IPS-NIHi11 (cell line): ENCODE measurements at places on chromosomes 7 and 10.

DNA sequence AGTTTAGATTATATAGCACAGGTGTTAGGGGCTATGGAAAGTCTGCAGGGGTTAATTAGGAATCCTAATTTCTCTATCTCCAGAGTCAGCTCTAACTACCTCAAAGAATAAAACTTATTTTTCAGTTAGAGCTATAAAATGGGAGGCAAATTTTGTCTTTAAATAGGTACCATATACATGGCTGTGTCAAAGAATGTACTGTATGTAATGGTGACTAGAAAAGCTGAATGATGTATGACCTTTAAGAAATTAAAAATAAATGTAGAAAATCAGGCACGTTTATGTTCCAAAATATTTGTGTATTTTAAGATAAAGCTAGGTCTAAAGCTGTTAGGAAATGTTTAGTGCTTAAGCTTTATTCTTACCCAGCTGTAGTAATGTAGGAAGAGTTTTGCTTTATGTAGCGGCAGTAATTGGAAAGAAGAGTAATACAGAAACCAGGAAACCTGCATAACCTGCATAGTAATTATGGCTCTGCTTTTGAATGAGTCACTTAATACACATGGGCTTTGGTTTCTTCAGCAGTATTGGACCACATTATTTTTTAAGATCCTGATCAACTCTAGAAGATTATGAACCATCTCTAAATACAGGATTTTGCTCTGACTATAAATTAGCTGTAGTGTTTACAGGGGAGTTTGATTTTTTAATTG lies 85.0 kb downstream of the KMT2E start:
- DNase-seq, result no peak

GRCh38 chr7:55517936-55518689 lies 54.2 kb downstream of the VOPP1 start:
- DNase-seq, result no peak

DNA sequence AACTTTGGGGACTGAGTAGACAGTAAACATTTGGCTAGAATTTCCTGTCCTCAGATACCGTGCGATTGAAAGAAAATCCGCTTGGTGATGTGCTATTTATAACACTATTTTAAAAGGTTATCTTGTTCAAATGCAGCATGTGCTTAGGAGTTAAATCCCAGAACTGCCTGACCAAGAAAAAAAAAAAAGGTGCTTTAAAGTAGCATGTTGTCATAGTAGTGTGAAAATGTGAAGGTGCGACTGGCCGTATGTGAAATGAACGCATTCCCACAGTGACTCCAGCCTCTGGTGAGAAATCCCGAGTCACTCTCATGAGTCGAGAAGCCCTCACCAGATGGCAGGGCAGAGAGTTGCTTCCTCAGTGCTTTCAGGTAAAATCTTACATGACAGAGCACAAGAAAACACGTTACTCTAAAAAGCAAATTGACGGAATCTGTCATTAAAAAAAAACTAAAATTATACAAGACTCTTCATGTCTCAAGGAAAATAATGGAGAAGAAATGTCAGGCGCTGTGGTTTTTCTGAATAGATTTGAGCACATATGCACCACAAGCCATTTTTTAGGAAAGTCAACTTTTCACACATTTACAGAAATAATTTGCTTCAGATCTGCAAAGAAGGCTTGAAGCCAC lies 18.4 kb upstream of the KLF6 start:
- DNase-seq, result no peak

- DNase-seq, result peak; percentile 28
Observed at GRCh38 chr10:58963101-58963534, 213.3 kb upstream of the PHYHIPL start.

DNA sequence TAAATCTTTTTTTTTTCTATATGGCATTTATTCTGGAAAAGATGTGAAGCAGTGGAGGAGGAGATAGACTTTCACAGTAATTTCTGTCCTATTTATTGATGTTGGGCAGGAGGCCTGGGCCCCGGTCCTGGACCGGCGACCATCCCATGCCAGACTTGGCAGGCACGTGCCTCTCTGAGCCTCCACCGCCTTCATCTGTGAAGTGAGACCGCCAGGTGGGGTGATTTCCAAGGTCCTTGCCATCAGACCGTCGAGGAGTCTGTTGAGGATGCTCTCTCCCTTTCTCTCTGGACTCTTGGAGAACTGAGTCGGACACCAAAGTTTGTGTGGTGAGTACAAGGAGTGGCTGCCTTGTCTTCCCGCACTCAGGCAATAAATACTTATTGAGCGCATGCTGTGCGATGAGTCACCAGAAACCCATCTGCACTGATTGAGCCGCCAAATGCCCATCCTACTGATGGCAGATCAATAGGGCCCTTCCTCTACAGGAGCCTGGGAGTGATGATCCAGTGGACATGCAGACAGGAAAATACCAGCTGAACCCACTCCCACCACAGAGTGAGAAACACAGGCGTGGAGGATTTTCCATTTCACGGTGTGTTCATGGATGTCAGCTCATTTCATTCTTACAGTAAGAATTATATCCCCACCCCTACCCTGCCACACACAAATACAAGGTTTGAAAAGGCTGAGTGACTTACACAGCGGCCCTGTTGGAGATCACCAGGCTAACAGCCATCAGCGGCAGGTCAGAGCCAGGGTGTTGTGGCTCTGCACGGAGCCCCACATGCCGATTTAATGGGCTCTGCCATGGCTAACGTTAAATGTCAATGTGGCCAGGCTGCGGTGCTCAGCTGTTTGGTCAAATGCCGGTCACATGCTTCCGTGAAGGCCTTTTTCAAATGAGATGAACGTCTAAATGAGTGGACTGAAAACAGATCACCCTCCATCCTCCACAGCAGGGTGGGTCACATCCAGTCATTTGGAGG lies 11.5 kb upstream of the PRKAG2 start:
- peak; percentile 49 for DNase-seq

DNA sequence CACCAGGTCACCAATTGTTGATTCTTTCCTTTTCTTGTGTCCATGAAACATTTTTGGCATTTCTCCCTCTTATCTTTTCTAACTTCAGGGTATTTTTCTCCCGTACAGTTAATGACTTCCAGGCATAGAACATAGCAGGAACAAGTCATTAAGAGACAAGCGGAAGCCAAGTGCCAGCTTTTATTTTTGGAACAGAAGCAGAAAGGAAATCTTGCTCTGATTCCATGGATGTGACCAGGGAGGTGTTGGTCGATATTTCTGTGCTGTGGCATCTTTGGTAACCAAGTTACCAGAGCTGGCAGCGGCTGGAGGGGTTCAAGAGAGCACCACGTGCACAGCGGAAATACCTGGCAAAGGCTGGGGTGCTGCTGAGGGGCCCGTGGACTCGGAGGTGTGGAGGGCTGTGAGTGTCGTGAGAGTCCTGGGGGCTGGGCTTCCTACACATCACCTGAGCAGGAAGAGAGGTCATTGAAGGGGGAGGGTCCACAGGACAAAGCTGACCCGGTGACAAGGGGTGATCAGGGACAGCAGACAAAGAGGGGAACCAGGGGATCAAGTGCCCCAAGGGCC lies 1.8 kb downstream of the LLCFC1 start:
- DNase-seq, result no peak

GRCh38 chr7:30657131-30657530 lies 25.1 kb downstream of the CRHR2 start:
- DNase-seq, result no peak

DNA sequence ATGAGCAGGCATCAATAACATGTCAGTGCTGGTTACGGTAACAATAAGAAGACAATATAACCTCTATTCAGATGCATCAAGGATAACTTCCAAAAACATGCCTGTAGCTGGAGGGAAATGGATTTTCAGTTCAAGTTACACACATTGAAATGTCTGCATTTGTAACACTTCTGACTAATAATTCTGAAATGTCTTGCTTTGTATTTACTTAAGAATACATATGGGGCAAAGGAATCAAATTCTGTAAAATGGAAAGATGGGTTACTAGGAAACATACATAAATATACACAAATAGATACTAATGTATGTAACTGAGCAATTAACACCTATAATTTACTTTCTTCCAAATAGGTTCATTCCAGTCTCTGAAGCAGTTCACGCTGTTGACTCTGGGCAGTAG lies 18.6 kb upstream of the MTPN start:
- no peak for DNase-seq

DNA sequence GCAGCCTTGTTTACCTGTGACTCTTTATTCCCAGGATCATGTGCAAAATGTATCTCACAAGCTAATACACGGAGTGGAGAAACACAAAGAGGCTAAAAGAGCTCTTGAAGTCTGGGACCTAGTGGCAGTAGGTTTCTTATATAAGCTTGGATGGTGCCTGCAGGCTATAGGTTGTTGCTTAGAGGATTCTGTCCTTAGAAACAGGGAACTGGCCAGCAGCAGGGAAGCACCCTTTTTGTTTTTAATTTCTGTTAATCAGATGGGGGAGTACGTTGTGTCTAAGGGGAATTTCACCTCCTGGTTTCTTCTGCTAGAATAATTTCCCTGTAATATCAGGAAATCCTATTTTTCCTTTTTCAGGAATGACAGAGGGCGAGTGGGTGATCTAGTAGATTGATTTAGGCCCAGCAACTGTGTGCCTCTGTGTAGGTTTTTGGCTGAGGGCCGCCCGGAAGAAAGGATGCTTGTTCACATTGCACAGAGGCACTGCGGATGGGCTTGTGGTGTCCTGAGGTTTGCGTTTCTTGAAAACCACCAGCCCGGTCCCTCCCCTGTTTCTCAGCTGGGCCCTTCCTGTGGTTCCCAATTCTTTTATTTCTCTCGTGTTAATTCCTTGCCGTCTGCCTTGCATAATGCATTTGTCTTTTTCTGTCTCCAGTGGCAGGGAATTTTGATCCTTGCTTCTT lies 158.0 kb downstream of the CAMK1D start:
- no peak for DNase-seq

DNA sequence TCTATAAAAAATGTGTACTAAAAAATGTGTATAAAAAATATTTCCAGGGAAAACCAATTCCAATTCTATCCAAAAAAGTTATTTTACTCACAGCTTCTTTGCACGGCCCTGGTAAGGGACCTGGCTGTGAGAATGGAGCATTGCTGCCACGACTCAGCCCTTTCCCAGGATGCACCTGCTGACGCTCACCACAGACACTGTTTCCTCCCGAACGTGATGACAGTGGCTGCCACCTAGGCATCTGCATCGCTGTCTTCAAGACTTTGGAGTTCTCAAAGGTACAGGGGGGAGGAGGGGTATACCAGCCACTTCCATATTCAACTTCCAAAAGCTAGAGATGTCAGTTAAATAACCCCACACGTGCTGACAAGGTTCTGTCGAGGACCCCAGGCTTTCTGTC lies 23.9 kb upstream of the PTPRN2 start:
- DNase-seq, result no peak

GRCh38 chr7:98727146-98727709 lies 110.1 kb downstream of the NPTX2 start:
- DNase-seq, result peak; percentile 49

GRCh38 chr7:155796381-155797261 lies 15.6 kb downstream of the SHH start:
- peak; percentile 93 for DNase-seq

DNA sequence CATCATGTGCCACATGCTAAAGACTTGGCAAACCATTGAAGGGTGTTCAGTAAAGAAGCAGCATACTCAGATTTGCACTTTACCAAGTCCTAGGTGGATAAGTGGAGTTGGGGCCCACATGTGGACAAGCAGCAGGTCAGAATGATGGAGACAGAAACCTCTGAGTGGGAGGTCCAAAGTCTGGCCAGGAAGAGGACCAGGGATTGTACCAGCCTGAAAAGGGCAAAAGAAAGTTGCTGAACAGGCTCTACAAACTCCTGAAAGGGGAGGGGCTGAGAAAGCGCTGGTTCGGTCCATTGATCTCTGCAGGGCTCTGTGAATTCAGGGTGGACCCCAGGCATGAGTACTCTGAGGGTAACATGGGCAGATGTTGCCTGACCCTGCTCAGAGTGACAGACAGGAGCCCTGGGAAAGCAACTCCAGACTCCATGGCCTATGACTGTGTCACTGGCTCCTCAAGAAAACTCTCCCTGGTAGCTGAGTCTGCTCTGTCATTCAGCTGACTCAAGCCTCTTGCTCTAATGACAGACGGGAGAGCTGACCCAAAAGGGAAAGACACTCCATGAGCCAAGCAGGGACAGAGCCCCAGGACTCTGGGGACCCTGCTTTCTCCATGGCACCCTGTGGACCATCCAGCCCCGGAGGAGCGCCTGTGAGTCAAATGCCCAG lies 68.5 kb downstream of the TBXAS1 start:
- DNase-seq, result no peak

GRCh38 chr7:29105752-29106668 lies 40.3 kb downstream of the CPVL start:
- DNase-seq, result peak; percentile 34

DNA sequence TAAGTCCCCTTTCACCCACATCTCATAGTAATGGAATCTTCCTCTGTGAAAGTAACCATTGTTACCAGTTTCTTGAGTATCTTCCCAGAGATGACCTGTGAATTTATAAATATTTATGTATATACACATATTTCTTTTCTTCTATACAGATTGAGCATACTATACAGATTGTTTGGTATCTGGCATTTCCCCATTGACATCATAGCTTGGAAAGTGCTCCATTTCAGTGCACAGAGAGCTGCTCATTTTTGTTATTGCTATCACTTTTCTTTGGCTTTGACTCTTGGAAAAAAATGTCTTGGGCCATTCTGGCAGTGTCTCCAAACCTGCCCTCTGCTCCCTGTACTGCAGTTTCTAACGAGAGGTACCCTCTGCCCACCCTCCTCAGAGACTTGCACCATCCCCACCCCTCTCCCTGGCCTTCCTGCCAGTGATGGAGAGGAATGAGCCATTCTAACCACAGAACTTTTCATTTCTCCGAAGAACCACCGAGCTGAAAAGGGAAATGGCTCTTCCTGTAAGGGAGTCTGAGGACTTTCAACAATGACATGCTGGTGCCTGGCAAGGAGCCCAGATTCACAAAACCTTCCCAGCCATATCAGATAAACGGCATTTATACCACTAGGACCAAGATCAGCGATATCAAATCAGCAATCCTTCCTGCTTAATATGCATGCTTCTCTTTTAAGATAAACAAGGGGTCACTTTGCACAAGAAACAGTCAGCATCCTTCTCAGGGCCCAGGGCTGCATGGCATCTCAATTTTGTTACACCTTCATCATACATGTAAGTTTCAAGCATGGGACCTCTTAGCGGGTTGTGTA lies 19.7 kb upstream of the CCSER2 start:
- no peak for DNase-seq

- no peak for DNase-seq
Observed at GRCh38 chr10:68080853-68081431, 5.9 kb upstream of the HERC4 start.

- no peak for DNase-seq
Observed at GRCh38 chr7:91182819-91183764, 81.1 kb upstream of the FZD1 start.
